AG04450 (cell line): ENCODE measurements at places on chromosomes 1 and 21.

- DNase-seq: no peak
Measured at GRCh38 chr1:226261818-226262217, 38.4 kb downstream of the MIXL1 start.

- no peak for DNase-seq
Measured at GRCh38 chr21:21246007-21246406, 247.8 kb downstream of the NCAM2 start.

GRCh38 chr1:204992201-204992997 is 50.6 kb upstream of the CNTN2 start:
- DNase-seq: no peak

DNA sequence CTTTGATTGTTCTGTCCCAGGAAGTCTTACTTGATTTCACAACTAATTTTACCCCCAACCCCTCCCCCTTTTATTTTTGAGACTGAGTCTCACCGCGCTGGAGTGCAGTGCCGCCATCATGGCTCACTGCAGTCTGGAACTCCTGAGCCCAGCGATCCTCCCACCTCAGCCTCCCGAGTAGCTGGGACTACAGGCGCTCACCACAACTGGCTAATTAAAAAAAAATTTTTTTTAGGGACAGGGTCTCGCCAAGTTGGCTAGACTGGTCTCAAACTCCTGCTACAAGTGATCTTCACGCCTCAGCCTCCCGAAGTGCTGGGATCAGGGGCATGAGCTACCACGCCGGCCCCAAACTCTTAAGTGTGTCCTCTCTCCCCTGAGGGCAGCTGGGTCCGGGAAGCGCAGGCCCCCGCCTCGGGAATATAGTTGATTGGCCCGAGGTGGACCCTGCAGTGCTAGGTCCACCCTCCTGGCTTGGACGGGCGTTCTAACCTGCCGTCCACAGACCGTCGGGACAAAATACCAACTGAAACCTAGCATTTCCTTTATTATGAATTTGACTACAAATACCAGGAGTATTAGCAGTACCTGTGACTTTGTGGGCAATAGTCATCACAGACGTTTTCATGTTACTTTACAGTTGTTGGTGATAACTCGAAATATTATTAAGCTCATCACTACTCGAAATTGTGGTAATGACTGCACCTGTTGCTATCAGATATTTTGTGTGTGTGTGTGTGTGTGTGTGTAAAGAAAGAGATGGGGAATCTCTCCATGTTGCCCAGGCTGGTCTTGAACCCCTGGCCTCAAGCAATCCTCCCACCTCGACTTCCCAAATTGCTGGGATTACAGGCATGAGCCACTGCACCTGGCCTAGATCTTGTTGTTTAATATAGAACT is 642 bp upstream of the PARP1 start:
- no peak for DNase-seq

- DNase-seq: no peak
Measured at GRCh38 chr1:181141431-181141910, 53.0 kb downstream of the IER5 start.

DNA sequence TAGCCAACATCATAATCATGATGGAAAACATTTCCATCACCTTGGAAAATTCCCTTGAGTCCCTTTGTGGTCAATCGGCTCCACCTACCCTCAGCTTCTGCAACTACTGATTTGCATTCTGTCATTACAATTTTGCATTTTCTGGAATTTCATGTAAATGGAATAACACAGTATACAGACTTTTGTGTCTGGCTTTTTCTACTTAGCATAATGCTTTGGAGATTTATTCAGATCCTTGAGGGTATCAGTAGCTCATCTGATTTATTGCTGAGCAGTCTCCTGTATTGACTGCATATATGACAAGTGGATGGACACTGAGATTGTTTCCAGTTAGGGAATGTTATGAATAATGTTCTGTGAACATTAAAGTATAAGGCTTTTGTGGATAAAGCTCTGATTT is 358.3 kb downstream of the USP25 start:
- DNase-seq: no peak

DNA sequence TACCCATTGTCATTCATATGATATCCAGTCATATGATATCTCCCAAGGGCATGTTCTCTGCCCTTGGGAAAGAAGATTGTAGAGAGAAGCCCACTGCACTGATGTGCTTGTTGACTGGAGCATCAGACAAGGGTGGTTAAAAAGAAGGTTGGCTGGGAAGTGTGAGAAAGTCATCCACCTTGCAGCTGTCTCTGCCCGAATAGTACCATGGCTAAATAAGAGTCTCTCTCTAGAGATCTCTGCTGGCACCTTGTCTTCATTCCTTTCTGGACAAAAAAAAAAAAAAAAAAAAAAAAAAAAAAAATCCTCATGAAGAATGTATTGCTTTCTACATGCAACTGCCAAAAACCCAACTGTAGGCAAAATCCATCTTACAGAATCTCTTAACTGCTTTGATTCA is 349.7 kb upstream of the ESRRG start:
- DNase-seq: no peak

- DNase-seq: no peak
Measured at GRCh38 chr1:61141288-61142042, 59.1 kb downstream of the NFIA start.

DNA sequence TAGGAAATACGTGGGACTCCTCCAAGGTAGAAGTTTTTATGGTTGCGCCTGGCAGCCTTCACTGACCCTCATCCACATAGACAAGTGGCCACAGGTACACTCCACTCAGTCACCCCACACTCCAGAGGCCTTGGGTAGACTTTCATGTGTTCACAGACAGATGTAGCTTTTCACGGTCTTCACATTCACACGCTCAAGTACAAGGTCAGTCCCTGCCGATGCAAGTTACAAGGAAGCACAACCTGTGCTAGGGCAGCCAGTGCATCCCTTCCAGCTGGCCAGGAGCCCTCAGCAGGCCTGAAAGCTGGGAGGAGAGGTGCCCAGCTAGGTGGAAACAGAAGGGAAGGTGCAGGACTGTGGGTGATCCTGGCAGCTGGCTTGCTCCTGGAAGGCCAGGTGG is 55.5 kb upstream of the FAM20B start:
- DNase-seq: no peak

- no peak for DNase-seq
Measured at GRCh38 chr1:213779228-213779627, 208.5 kb upstream of the PROX1 start.

GRCh38 chr1:246324711-246325110 is 182.4 kb downstream of the SMYD3 start:
- DNase-seq: no peak

DNA sequence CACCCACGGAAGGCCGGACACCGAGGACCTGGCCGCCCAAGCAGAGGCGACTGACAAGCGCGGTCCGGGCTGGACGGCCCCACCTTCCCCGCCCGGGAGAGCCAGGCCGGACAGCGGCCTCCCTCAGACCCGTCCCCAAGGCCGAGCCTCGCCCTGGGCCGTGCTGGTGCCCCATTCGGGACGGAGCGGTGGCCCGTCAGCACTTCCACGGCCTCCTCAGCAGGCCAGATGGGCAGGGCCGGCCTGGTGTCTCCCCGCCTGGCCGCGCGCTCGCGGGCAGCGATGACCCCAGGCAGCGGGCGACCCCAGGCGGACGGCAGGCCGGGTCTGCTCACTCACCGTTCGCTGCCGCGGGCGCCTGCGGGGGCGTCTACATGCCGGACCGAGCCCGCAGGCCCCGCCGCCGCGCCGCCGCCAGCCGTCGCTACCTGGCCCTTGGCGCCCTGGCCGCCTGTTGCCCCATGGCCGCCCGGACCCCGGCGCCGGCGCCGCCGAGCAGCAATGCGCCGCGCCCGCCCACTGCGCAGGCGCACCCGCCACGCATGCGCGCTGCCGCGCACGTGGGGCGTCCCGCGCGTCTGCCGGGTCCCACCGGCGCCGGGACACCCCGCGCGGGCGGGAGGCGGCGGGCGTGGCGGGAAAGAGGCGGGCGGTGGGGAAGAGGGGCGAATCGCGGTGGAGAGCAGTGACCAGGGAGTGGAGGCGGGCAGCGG is at the start of gene NADK:
TSS of gene NADK (minus strand) at position 521 of the 713 bp plus-strand sequence. CDS start 13,064 bp downstream, outside the sequence.
- no peak for DNase-seq

GRCh38 chr1:65524931-65525265 is 104.4 kb downstream of the LEPR start:
- no peak for DNase-seq

DNA sequence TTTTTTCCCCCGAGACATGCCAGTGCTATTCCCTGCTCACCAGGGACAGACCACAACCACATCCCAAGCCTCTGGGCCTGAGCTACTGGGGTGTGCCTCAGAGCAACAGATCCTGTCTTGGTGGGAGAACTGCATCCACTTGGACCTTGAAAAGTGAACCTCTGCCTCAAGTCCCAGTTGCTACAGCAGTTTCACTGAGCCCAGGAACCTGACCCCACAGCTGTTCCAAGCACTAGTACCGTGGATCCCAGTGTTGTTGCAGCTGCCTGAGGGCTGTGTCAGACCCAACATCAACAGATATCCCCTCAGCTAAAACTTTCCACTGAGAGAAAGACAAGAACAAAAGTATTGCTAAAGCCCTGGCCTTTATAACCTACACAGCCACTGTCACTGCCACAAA is 373.0 kb downstream of the PLPP3 start:
- DNase-seq: no peak
